ENCODE measurements at places on chromosomes 2 and 18. TPM values are rescaled to one million over a fixed set of nuclear protein-coding genes. Genes with fewer than 3 reads are reported as not detected.

Gene HOXD10
- total RNA-seq, result 15.5 TPM

Gene PAIP2B
- total RNA-seq, result 14.0 TPM

Gene PLGLB1
- 4.5 TPM for total RNA-seq

Gene AUP1
- total RNA-seq, result 62.6 TPM

Gene RNU2-63P
- total RNA-seq, result not detected
